ENCODE measurements at places on chromosomes 16 and 17.

DNA sequence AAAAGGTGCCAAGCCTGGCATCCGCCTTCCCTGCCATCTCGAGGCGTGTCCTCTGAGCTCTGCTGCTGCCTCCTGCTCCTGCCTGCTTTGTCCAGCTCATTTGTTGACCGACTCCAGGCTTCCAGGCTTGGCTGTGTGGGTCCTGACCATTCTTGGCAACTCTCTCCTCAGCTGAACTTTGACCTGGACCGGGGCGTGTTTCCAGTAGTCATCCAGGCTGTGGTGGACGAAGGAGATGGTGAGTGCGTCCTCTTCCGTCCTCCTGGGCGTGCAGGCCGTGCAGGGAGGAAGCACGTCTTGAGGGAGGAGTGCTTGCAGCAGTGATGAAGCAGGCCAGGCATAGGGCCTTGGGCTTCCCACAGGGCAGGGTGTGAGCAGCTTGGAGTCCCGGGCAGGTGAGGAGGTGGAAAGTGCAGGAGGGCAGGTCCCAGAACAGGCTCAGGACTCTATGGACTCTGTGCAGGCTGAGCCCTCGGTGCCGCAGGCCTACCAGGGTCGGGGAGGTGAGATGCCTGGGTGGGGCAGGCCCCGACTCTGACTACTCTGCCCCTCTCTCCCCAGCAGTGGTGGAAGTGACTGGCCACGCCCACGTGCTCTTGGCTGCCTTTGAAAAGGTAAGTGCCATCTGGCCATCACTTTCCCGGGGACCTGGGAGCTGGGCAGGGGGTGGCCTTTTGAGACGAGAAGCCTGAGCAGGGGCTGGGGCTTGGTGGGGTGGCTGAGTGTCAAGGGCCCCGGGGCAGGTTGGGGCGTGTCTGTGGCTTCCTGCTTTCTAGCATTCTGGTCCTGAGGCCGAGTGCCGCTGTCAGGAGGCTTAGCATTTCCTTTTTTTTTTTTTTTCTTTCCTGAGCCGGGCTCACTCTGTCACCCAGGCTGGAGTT, 28.6 kb upstream of the NUDT16L1 start:
- DNase-seq = no peak

DNA sequence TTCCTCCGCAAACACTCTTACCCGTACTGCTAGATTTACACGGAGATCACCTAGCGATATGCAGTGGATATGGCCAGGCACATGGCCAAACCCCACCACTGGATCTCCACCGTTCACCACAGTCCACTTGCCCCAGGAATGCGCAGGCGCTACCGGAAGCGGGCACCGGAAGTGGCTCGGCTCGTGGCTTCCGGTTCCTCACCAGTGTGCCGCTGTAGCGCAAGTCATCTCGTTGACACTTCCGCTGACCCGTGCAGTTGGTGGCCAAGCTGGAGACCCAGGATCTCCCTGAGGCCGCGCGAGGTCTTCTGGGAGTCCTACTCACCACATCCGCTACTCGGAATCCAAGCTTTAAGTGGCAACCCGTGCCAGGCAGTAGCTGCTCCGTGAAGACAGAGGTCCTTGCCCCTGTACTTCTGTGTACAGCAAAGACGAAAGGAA, 11.5 kb downstream of the ZNF597 start:
- DNase-seq = peak; percentile 50

- no peak for DNase-seq
These were observed 80.3 kb downstream of the ARHGAP23 start for GRCh38 chr17:38508570-38508950.

DNA sequence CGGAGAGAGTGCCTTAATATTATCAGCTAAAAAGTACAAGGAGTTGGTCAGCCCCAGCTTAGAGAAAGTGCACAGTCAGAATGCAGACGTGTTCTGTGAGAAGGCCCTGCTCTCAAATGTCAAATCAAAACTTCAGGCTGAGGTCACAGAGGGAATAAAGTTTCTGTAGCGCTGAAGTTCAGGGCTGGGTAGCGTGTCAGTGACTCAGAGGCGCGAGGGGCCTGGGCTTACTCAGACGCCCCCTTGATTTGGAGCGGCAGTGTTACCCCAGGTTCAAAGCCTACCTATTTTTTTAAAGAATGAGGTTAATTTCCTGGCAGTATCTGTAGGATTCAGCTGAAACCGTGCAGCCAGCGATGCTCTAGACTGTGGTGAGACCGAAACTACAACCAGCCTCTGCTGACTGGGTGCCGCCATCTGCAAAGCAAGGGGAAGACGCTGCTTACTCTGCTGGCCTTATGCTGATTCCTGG, 4.8 kb downstream of the CIAO3 start:
- no peak for DNase-seq
